ENCODE measurements at places on chromosomes 11 and 22. TPM values are rescaled to one million over a fixed set of nuclear protein-coding genes. Genes with fewer than 3 reads are reported as not detected.

XKR3 gene
- not detected for total RNA-seq

DNA sequence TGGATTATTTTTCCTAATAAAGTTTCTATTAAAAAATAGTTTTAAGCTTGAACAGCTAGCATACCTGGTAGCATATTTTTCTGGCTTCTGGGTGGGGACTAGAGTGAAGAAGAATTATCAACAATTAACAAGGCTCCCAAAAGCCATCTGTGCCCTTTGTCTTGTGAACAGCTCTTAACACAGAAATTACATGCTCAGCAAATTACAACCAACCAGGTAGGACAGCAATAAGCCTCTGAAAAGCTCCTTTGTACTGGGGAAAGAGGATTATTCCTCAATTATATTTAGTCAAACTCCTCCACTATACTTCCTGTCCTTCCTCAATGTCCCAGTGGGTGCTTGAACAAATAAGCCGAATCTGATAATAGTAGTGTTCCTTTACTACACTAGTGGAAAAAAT is 162.8 kb downstream of the RAB38 start:
- H3K36me3 ChIP-seq: no peaks in the 10 kb centered on the region
- H3K27ac ChIP-seq: no peak overlapping the region
- H3K4me3 ChIP-seq: no peak overlapping the region
- H3K4me1 ChIP-seq: no peaks in the 10 kb centered on the region

POTEH gene
- total RNA-seq: not detected

SERHL2 gene
- total RNA-seq: not detected

RASGRP2 gene
- total RNA-seq: 12.8 TPM

- H3K27me3 ChIP-seq: no peaks in the 10 kb centered on the region
- H3K4me3 ChIP-seq: no peak overlapping the region
- H3K4me1 ChIP-seq: no peaks in the 10 kb centered on the region
- DNase-seq: no peak
These were observed 537.9 kb downstream of the NTM start for GRCh38 chr11:131908316-131908715.

GRCh38 chr11:3856856-3857553 is 1.5 kb downstream of the STIM1 start:
- no peaks in the 10 kb centered on the region for H3K27me3 ChIP-seq
- no peaks in the 10 kb centered on the region for H3K36me3 ChIP-seq
- H3K27ac ChIP-seq: no peak overlapping the region
- H3K4me1 ChIP-seq: peaks cover 40% of the 10 kb centered on the region

CYTH4 gene
- 3.8 TPM for total RNA-seq

GRCh38 chr11:109329716-109330115 is 92.3 kb upstream of the C11orf87 start:
- no peak overlapping the region for H3K4me3 ChIP-seq
- no peaks in the 10 kb centered on the region for H3K4me1 ChIP-seq
- no peak for DNase-seq
- no peaks in the 10 kb centered on the region for H3K36me3 ChIP-seq
- no peaks in the 10 kb centered on the region for H3K27me3 ChIP-seq
- H3K27ac ChIP-seq: no peak overlapping the region

- H3K36me3 ChIP-seq: peaks cover 13% of the 10 kb centered on the region
- no peaks in the 10 kb centered on the region for H3K27me3 ChIP-seq
- H3K4me3 ChIP-seq: no peak overlapping the region
- no peak for DNase-seq
These were observed 12.9 kb downstream of the EHD1 start for GRCh38 chr11:64865286-64866172.

Data from HCT116 (cell line).